ENCODE measurements at places on chromosomes 7 and 10.

DNA sequence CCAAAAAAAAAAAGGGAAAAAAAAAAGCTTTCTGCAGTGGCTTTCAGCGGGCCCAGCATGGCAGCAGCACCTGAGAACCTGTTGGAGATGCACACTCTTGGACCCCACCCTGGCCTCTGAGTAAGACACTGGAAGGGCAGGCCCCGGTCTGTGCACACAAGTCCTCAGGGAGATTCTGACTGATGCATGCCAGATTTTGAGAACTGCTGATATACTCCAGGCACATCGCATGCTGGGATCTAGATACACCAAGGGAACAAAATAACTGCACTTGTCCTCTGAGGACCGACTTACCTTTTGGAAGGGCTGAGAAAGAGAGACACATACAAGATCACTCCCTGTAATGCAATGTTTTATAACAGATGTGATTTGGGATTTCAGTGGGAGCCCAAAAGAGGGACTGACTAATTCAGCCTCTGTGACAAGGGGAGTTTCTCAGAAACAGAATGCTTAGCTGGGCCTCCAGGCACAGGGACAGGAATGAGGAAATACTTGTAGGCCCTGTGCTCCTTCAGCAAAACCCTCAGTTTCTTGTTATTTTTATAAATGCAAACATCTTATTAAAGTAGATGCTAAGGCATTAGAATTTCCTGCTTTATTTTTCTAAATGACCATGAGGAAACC lies 8.2 kb downstream of the EGFR start:
- no peaks in the 10 kb centered on the region for H3K4me1 ChIP-seq
- no peak overlapping the region for H3K4me3 ChIP-seq
- H3K27me3 ChIP-seq: peaks cover 30% of the 10 kb centered on the region
- H3K27ac ChIP-seq: no peak overlapping the region
- no peak for DNase-seq
- H3K36me3 ChIP-seq: no peaks in the 10 kb centered on the region

DNA sequence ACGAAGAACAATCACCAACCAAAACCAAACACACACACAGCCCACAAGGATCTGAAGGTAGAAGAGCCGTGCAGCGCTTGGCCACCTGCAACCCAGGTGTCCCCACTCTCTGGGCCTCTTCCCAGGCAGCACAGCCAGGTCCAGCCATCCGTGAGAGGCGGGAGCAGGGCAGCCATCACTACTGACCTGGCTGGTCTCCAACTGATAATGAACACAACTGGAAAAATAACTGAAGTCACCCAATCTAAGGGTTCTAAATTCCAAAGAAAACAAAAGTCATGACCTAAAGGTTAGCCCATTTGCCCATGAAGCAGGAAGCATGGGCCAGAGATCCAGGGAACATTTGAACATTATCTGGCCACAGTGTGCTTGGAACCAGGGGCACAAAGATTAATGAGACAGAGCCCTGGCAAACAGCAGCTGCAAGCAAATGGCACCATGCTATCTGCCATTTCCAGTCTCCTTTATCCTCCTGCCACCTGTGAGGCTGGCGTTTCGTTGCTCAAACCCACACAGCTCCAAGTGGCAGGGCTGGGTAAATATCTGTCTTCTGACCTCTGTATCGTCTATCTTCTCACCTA lies 207.9 kb downstream of the TNS3 start:
- H3K4me3 ChIP-seq: no peak overlapping the region
- no peaks in the 10 kb centered on the region for H3K36me3 ChIP-seq
- H3K27ac ChIP-seq: no peak overlapping the region
- H3K4me1 ChIP-seq: no peaks in the 10 kb centered on the region

DNA sequence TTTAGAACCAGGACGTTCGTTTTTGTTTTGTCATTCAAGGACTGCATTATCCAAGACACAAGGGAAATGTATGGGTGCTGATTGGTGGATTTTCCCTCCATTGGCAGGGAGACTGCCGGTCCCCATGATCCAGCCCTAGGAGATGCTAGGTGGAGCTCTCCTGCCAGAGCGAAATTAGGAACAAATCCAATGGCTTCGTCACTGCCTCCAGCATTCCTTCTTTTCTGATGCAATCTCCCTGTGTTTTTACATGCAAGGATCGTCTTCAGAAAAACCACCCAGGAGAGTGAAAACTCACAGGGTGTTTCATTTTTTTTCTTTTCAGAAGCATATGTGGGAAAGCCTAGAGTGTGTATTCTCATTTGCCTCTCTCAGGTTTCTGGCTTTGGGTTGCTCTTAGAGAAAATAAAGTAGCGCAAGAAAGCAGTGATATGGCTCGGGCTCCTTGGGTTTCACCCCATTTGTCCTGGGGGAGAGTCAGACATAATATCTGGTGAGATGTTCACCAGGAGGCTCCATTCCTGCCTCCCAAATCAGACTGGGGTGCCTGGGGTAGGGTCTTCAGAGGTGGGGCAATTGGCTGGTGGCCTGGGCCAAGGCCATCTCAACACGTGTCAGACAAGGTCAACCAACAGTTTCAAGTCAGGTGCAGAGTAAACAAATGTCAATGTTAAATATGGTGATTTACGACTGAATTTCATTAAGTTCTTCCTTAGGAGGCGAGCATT lies 450.9 kb upstream of the MKI67 start:
- no peaks in the 10 kb centered on the region for H3K4me1 ChIP-seq
- H3K27me3 ChIP-seq: no peaks in the 10 kb centered on the region
- no peak overlapping the region for H3K4me3 ChIP-seq
- DNase-seq: no peak
- H3K27ac ChIP-seq: no peak overlapping the region
- H3K36me3 ChIP-seq: no peaks in the 10 kb centered on the region

GRCh38 chr7:66257481-66257880 lies 52.3 kb downstream of the TPST1 start:
- no peak for DNase-seq
- H3K27ac ChIP-seq: no peak overlapping the region
- H3K27me3 ChIP-seq: peaks cover 17% of the 10 kb centered on the region
- H3K36me3 ChIP-seq: no peaks in the 10 kb centered on the region

DNA sequence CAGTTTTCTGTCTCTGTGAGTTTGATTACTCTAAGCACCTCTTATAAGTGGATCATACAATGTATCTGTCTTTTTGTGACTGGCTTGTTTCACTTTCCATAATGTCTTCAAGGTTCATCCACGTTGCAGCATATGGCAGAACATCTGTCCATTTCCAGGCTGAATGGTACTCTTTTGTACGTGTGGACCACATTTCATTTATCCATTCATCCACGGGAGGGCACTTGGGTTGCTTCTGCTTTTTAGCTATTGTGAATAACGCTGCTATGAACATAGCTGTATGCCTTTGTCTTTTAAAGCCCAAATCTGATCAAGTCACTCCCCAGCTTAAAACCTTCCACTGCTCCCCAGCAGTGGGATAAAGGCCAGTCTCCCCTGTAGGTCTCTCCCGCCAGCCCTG lies 31.5 kb downstream of the EGFR start:
- no peaks in the 10 kb centered on the region for H3K4me1 ChIP-seq
- no peak overlapping the region for H3K4me3 ChIP-seq
- no peaks in the 10 kb centered on the region for H3K27me3 ChIP-seq

- H3K4me1 ChIP-seq: no peaks in the 10 kb centered on the region
- no peak overlapping the region for H3K27ac ChIP-seq
- H3K4me3 ChIP-seq: no peak overlapping the region
- no peak for DNase-seq
- no peaks in the 10 kb centered on the region for H3K36me3 ChIP-seq
- H3K27me3 ChIP-seq: no peaks in the 10 kb centered on the region
Observed at GRCh38 chr10:56745490-56745889, 384.4 kb upstream of the ZWINT start.

DNA sequence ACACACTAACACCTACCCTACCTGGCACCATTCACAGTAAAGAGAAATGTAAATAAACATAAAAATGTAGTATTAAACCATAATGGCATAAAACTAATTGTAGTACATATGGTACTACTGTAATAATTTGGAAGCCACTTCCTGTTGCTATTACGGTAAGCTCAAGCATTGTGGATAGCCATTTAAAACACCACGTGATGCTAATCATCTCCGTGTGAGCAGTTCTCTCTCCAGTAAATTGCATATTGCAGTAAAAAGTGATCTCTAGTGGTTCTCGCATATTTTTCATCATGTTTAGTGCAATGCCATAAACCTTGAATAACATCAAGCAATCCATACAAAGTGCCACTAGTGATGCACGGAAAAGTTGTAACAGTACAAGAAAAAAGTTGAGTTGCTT lies 75.4 kb downstream of the CFTR start:
- DNase-seq: no peak
- H3K36me3 ChIP-seq: no peaks in the 10 kb centered on the region
- no peaks in the 10 kb centered on the region for H3K27me3 ChIP-seq
- no peak overlapping the region for H3K27ac ChIP-seq
